ENCODE measurements at places on chromosomes 13 and 19. TPM values are rescaled to one million over a fixed set of nuclear protein-coding genes. Genes with fewer than 3 reads are reported as not detected.

DNA sequence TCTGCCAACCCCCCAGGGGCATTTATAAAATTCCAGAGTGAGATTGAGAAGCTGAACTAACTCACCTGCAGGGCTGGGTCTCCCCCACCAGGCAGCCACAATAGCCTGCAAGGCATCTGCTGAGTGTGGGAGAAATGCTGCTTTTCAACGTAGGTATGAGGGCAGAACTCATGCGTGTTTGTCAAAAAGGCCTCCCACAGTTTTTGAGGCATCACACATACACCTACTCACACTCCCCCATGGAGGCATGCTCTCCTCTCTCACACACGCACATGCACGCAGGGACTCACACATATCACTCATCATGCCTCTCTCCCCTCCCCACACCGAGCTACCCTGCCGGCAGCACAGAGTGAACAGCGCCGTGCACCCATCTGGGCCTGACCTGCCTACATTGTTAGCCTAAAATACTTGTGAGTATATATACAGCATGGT lies 390.5 kb downstream of the FGF9 start:
- no peak for DNase-seq

GRCh38 chr13:42804244-42804874 lies 23.0 kb downstream of the FAM216B start:
- DNase-seq: no peak

GRCh38 chr19:47190167-47190727 lies 40.8 kb downstream of the BBC3 start:
- peak; percentile 93 for DNase-seq

DNA sequence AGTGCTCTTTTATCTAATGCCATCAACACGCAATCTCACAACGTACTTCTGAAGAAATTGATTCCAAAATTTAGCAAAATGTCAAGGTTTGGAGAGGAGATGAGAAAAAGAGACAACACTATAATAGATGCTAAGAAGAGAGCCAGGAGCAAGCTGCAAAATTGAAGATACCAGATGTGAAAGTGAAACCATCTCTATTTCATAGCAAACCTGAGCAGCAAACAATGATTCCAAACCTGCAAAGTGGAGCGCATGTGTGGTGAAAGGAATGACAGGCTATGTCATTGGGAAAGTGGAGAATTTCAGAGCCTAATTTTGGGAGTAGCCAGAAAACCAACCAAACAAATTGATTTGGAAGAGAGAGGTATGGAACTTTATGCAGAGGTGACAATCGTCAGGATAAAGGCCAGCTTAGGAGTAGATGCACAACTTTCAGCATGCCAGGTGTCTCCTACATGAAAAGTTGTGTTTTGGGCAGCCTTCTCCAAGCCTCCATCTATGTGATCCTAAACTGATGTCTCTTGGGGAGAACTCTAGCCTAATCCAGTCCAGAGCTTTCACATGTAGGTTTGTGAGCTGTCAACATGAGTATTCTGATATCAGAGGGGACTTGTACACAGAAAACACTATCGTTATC lies 158.4 kb upstream of the FNDC3A start:
- DNase-seq: no peak

- no peak for DNase-seq
Observed at GRCh38 chr19:50830266-50831025, 2.9 kb downstream of the KLK15 start.

The GPC6 gene
- total RNA-seq: 10.8 TPM

- peak; percentile 54 for DNase-seq
Observed at GRCh38 chr19:17830567-17831418, 9.5 kb upstream of the INSL3 start.

The ZNF544 gene
- total RNA-seq: 0.08 TPM

DNA sequence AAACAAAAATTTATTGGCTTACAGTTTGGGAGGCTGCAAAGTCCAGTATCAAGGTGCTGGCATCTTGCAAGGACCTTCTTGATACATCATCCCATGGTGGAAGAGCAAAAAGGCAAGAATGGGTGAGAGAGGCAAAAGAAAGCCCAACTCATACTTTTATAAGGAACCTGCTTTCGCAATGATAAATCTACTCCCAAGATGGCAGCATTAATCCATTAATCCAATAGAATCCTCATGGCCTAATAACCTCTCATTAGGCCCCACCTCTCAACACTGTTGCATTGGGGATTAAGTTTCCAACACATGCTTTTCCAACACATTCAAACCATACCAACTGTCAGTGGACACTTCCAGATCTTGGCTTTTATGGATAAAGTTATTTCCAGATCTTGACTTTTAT lies 48.7 kb upstream of the ZNF507 start:
- no peak for DNase-seq

- no peak for DNase-seq
Observed at GRCh38 chr13:42279986-42280385, 8.0 kb downstream of the AKAP11 start.

DNA sequence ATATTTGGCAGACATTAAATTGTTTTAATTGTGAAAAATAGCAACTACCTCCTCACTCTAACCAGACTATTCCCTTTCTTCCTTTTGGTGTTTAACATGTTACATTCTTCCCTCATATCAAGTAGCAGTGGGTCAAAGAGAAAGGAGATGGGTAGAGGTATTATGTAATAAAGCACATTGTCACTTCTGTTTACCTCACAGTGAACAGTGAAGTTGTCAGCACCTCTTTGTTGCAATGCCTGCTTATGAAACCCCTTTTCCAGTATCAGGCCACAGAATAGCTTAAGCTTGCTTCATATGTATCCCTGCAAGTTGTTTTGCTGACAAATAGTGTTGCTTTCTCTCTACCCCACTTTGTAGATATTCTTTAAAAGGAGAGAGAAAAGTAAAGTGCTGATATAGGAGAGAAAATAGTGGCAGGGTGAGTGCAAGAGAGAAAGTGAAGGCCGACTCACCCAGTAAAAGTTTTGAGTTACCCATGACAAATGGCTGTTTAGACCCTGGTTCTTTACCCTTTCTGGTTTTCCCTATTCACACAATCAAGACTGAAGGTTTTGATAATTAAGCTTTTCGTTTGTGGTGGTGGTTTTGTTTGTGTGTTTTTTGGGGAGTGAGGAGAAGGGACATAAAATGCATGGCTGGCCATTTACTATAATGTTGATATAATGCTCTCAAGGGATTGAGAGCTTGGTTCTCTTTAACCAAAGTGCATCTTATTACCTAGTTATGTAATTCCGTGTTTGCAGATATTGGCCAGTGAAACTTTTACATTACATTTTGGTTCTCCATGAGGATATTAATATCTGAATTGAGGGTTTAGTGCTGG lies 3.7 kb downstream of the ITM2B start:
- no peak for DNase-seq

The FRY gene
- total RNA-seq: 3.5 TPM

The SIGLECL1 gene
- total RNA-seq: 0.39 TPM

DNA sequence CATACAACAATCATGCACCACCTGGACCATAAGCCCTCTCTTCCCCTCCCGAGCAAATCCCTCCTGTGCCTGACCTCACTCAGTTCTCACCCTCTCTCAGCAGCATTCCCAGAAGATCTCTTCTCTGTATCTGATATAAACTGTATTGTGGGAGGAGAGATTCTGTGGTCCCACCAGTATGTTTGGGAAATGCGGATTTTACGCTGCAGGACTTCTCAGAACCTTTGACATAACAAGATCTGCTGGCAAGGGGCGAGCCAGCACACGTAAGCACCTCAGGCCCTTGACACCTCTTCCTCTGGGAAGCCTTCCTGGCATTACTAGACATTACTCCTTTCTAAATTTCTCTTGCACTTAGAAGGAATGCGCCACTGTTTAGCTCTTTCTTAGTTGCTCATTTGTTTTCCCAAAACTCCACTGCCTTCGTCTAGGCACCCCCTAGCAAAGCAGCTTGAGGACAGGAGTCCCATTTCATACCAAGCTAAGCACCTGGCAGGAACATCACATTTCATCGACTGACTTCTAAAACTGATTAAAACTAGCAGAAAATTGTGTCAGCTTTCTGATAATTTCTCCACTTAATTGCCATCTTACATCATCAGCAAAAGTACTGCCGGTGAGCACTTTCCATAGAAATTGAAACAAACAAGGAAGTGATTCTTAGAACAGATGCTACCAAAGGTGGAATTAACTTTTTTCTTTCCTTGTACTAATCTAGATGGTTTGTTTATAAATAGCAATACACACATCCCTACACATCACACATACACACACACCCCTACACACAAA lies 63.2 kb downstream of the CCDC70 start:
- no peak for DNase-seq

- DNase-seq: no peak
Observed at GRCh38 chr13:43640476-43640875, 146.3 kb downstream of the ENOX1 start.

- DNase-seq: no peak
Observed at GRCh38 chr13:43953370-43953769, 73.7 kb downstream of the LACC1 start.

DNA sequence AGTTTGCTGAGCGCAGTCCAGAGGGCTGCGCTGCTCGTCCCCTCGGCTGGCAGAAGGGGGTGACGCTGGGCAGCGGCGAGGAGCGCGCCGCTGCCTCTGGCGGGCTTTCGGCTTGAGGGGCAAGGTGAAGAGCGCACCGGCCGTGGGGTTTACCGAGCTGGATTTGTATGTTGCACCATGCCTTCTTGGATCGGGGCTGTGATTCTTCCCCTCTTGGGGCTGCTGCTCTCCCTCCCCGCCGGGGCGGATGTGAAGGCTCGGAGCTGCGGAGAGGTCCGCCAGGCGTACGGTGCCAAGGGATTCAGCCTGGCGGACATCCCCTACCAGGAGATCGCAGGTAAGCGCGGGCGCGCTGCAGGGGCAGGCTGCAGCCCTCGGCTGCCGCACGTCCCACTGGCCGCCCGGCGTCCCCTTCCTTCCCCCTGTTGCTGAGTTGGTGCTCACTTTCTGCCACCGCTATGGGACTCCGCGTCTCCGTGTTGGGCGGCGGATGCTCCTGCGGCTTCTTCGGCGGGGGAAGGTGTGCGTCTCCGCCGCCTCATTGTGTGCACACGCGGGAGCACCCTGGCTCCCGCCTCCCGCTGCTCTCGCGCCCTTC lies 772 bp downstream of the GPC6 start:
- peak; percentile 21 for DNase-seq

DNA sequence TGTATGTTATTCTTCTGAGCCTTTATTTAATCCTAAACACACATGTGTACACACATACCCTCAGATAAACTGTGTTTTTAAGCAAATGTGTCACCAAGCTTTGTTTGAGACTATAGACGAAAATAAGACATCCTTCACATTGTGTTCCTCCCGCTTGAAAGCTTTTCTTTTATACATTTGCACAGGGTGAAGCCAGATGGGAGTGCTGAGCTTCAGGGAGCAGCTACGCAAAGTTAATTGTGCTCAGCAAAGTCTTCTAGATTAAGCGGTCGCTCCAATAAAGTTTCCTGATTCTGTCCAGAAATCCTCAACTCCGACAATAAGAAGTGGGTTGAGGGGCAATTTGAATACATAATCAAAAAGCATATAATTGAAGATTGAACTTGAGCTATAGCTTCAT lies 117.2 kb upstream of the ARGLU1 start:
- DNase-seq: no peak

- no peak for DNase-seq
Observed at GRCh38 chr13:71417205-71417604, 449.8 kb downstream of the DACH1 start.

The DNAAF3 gene
- total RNA-seq: 7.0 TPM

The KLK5 gene
- total RNA-seq: 0.64 TPM

- no peak for DNase-seq
Observed at GRCh38 chr19:47994209-47994802, at the start of gene ELSPBP1. Gene ELSPBP1 (plus strand): TSS chr19:47994632. CDS start chr19:48008668, 14,036 bp downstream.

DNA sequence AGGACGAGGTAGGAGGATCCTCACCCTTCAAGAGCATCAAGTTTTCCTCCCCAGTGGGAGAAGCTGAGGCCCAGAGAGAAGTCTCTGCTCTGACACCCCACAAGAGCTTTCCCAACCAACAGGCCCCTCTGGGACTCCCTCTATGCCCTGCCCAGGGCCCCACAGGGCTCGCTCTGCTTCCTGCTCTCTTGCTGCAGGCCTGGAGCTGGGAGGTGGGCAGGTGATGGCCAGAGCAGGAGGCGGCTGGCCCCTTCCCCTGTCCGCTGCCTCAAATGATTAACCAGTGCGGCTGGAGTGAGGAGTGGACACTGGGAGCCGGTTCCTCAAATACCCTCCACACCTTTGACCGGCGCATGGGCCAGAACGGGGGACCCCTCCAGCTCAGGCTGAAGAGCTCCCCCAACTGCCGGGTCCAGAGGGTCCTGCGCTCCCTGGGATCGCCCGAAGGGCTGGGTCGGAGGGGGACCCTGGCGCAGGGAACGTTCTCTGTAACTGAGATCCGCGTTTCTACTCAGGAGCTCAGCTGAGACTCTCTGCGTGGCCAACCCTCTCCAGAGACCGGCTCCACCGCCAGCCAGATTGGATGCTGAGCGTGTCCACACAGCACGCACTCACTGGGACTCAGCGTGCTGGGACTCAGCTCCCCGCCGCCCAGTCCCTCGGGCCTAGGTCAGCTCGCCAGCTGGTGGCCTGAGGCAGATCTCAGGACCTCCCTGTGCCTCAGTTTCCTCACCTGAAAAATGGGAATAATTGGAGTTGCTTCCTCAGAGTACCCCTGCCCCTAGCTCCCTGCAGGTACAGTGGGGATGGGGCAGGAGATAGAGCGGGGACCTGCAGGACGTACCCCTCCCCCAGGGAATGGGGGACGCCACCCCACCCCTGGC lies 6.7 kb upstream of the ONECUT3 start:
- peak; percentile 68 for DNase-seq

DNA sequence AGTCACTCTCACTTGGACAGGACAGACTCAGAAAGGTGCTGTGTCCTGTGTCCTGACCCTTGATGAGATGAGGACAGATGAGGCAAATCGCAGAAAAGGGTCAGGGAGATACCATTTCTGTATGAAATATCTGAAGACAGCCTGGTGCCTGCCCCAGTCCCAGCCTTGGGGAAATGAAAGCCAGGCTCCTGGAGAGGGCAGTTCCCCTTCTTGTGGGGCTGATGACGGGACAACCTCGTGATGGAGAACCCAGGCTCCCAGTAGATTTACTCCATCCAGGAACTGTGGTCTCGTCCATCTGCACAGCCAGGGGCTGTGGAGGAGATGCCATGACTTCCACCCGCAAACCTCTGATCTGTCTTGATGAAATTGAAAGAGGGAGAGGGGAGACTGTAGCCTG lies 13.8 kb downstream of the LILRB1 start:
- no peak for DNase-seq

The TEX26 gene
- not detected for total RNA-seq

The IFNL1 gene
- not detected for total RNA-seq

DNA sequence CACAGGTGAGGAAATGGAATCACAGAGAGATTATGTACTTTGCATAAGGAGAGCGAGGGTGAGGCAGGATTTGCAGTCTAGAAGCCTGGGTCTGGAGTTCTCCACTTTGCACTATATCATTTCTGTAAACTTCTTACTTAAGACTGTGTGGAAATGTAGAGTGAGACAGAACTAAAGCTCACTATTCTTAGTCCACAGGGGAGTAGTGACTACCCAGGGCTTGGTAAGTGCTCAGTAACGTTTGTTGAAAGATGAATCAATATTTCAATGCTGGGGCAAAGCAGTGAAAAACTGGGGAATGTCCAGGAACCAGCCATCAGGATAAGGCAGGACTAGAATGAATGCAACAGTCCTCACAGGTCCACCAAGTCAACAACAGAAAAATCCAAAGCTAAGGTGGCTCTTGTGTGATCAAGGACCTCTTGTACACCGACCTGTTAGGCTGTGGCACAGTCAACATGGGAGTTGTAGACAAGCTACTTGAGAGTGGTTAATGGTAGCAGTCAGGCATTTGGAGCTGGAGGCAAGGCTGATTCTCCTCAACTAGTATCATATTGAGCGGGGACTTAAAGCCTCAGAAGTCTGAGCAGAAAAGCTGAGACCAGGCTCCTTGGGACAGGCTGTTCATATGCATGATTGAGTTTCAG lies 929 bp upstream of the TNFSF13B start:
- DNase-seq: no peak

- no peak for DNase-seq
Observed at GRCh38 chr19:1411255-1412191, 4.1 kb downstream of the DAZAP1 start.

The JUNB gene
- total RNA-seq: 71.3 TPM
